Germinal center (tissue), 1 donor: ENCODE measurements at places on chromosomes 2 and 18.

DNA sequence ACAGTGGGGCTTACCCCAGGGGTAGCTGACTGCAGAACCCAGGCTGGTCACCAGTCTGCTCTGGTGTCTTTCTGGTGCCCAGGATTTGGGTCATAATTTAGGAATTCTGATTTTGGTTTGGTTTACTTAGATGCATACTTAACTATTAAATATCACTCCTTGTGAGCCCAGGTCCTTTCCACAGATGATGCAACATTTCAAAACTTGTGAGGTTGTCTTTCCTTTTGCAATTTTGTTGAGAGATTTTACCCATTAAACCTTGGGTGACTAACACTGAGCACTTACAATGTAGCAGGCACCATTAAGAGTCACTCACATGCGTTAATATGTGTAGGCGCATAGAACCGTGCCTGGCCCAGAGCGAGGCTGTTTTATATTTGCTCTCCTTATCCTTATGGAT, 61.8 kb upstream of the RPL31 start:
- DNase-seq: no peak

- no peak for DNase-seq
These were observed 284.7 kb upstream of the ZC3H15 start for GRCh38 chr2:186201371-186201770.

DNA sequence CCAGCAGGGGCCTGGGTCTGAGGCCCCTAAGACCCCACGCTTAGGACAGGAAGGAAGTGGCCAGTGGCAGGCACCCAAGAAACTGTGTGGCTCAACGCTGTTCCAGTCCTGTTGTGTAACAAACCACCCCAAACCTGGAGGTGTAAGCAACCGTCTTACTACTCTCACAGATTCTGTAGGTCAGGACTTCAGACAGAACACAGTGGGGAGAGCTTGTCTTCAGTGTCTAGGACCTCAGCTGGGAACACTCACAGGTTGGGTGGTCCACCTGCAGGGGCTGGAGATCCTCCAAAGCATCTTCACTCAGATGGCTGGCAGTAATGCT, 123.0 kb downstream of the KLHL29 start:
- no peak for DNase-seq

DNA sequence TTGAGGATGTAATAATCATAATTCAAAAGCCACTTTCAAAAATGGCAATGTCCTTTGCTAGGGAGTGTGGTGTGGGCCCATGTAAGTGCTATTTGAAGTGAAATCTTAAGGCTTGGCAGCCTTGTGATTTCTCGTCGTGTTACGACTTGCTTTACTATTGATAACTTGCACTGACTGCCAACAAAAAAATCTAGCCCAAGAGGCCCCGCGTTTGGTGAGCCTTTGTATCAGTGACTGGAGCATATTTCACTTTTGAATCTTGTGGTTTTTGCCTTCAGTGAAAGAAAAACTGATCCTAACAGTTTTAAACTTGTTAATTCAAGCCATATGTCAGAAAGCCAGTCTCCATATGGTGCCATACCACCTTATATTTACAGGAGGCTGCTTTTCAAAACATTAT, 248.0 kb downstream of the TMEM182 start:
- DNase-seq: no peak

DNA sequence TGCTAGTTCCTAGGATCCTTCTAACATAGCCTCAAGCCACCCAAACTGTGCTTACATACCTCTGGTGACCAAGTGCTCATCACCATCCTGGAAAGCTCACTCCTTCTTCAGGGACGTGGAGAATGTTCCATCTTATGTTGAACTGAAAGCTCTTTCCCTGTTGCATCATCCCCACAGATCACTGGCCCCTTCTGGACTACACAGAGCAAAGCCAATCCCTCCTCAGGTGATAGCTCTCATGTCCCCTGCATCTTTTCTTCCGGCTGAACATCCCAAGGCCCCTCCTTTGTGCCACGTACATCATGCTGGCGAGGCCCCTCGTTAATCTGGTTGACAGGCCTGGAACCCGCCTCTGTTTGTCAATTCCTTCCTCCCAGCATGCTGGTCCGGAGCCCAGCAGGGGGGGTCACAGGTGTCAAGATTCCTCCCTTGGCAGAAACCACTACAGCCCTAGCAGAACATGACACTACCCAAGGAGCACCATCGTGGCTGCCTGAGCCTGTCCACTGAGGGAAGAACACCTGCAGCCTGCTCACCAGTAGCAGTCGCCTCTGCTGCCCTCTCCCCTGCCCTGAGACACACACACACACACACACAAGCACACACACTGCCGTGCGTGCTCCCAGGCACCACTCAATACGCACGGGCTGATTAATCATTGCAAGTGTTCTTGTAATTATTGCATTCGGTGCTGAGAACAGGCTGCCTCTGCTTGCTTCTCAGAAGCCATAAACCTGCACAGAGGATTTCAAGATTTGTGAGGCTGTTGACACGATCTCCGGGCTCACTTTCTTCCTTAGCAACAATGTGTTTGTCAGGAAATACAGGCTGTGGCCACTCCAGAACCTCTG, 6.3 kb upstream of the KCNK3 start:
- DNase-seq: no peak

DNA sequence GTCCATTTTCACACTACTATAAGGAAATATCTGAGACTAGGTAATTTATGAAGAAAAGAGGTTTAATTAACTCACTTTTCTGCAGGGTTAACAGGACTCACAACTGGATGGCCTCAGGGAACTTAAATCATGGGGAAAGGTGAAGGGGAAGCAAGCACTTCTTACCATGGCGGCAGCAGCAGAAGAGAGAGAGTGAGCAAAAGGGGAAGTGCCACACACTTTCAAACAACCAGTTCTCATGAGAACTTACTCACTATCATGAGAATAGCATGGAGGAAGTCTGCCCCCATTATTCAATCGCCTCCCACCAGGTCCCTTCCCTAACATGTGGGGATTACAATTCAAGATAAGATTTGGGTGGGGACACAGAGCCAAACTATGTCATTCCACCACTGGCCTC, 55.1 kb upstream of the NETO1 start:
- no peak for DNase-seq
